ENCODE measurements at places on chromosomes 5 and 9.

DNA sequence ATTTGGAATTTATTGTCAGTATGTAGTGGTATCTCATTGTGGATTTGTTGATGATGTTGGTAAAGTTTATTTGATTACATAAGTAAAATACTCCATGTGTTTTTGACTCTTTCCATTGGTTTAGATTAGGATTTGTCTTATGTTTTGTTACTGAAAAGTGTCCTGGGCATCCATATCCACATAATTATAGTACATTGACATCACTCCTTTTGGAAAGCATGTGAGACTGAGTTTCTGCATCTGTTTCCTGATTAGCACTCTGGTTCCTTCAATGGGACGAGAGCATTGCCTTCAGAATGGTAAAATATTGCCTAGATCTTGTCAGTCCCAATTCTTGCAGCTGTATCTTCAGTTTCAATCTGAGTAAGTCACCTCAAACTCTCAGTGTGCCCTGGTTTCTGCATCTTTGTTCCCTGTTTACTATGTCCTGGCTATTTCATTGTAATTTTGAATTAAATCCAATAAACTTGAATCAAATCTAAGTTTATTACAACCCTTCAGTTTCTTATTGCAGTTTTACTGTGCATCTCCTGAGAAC lies 128.1 kb downstream of the FBXO38 start:
- no peak for DNase-seq

DNA sequence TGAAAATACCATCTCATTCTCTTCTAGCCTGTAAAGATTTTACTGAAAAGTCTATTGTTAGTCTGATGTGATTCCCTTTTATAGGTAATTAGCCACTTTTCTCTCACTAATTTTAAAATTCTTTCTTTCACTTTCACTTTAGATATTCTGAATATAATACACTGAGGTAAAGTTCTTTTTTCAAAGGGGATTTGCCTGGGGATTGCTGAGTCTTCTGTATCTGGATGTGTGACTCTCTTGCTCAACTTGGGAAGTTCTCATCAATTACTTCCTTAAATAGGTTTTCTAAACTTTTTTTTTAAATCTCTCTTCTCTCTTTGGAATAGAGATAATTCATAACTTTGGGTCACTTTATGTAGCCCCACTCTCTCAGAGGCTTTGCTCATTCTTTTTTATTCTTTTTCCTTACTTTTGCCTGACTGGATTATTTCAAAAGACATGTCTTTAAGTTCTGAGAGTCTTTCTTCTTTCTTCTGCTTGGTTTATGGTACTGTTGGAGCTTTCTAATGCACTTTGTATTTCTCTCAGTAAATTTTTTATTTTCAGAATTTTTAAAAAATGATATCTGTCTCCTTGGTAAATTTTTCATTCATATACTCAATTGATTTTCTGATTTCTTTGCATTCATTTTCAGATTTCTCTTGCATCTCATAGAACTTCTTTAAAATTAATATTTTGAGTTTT lies 55.9 kb upstream of the IL12B start:
- no peak for DNase-seq

DNA sequence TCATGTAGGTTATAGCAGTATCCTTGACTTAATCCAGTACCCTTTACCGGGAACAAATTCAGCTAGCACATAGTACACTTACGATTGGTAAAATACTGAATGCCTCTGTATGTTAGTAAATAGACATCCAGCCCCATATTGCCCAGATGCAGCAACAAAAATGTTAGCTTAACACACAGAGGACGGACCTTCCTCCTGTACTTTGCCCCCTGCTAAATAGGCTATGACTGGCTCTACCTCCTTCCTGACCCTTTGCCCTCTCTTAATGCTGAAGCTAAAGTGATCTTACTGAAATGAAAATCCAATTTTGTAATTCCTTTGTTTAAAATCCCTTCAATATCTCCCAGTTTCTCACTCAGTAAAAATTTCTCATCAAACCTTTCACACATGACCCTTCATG lies 183.1 kb downstream of the PARP8 start:
- no peak for DNase-seq

DNA sequence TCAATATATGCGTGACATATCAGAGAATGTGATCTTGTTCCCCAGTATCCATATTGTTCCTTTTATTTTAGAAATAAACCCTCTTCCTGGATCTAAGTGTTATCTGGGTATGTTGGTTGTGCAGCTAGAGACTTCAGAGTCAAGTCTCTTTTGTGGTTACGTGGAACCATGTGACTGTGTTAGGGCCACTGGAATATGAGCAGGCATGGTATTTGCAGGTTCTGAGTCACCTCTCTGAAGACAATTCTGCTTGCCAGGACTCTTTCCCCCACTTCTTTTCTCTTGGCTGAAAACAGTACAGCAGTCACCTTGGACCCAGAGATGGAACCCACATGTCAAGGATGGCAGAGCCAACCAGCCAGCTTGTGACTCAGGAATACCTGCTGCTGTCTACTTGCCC lies 59.7 kb downstream of the ATP10B start:
- no peak for DNase-seq

DNA sequence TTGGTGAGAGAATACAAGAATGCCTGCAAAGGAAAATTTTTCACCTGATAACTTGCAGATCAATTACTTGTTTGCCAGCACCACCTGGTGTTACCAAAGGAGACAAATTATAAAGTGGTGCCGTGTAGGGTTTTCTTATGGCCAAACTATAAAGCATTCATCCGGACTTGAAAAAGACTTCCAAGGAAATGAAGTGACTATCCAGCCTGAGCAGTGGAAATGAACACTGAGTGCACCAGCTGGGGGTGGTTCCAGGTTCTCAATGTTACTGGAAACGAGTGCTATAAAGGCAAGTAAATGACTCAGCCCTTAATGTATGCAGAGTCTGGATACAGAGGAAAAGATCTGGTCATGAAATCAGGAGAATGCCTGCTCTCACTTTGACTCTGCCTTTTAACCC lies 113.1 kb downstream of the DNAH5 start:
- DNase-seq: no peak

DNA sequence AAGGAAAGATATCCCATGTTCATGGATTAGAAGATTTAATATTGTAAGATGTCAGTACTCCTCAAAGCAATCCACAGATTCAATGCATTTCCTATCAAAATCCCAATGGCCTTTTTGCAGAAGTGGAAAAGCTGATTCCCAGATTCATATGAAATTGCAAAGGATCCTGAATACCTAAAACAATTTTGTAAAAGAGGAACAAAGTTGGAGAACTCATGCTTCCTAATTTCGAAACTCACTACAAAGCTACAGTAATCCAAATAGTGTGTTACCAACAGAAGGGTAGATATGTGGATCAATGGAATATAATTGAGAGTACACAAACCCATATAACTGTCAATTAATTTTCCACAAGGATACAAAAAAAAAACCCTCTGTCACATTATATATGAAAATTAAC lies 154.3 kb upstream of the ZNF618 start:
- no peak for DNase-seq

- DNase-seq: no peak
Measured at GRCh38 chr5:6350277-6351090, 27.9 kb downstream of the MED10 start.

GRCh38 chr9:135939351-135940265 lies 21.6 kb downstream of the UBAC1 start:
- DNase-seq: no peak

DNA sequence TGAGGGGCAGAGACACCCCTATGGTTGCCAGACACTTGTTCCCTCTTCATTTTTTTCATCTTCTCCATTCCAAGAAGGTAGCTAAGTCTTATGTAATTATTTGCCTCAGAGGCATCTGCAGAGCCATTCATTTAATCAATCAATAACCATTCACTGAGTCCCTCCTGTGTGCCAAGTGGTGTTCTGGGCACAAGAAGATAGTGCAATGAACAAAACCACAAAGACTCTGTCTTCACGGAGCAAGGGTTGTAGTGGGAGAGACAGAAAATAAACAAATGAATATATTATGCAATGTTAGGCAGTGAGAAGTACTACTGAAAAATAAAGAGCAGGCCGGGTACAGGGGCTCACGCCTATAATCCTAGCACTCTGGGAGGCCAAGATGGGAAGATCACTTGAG lies 41.4 kb upstream of the CTNNA1 start:
- DNase-seq: no peak

GRCh38 chr9:97969014-97969413 lies 14.1 kb upstream of the ANP32B start:
- DNase-seq: no peak

DNA sequence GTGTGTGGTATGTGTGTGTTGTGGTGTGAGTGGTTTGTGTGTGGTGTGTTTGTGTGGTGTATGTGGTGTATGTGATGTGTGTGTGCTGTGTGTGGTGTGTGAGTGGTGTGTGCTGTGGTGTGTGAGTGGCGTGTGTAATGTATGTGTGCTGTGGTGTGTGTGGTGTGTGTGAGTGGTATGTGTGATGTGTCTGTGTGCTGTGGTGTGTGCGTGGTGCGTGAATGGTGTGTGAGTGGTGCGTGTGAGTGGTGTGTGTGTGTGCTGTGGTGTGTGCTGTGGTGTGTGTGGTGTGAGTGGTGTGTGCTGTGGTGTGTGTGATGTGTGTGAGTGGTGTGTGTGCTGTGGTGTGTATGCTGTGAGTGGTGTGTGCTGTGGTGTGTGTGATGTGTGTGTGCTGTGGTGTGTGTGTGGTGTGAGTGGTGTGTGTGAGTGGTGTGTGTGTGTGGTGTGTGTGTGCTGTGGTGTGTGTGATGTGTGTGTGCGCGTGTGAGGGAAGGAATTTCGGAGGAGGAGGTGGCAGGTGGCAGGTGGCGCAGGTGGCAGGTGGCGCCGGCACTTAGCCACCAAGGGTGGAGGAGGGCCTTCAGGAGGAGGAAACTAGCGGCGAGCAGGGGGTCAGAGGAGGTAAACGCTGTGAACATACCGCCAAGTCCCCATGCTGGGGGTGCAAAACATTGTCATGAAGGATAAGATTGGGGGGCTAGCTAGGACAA lies 191.8 kb downstream of the MELK start:
- DNase-seq: no peak

DNA sequence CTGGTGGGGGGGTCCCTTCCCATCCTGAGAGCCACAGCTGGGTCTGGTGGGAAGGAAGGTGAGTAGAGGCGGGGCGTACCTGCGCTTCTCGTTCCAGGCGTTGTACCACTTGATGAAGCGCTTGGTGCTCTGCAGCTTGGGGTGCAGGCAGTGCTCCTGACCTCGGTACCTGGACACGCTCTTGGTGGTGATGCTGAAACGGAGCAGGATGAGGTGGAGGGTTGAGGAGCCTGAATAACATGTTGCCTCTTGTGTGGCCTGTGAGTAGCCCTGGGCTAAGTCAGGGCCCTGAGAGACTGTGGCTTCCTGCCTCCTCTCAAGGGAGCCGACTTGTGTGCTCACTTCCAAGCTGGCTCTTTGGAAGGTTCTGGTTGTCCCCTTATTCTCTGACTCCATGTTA lies 4.3 kb downstream of the CXCL14 start:
- DNase-seq: no peak

DNA sequence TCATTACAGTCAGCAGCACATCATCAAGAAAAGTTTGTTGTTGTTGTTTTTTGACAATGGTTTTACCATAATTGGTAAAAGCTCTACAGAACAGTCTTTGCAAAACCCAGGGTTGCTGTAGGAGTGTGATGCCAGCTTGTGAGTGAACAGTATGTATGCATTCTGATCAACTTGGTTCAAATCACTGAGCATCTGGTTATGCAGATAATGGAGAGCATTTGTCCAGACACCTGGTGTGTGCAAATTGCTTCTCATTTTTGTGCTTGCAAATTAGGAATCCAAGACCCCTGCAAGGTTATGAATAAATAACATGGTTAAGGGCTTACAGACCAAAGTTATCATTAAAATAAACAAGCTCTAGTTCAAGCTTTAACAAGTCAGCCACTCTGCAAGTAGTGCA lies 448.7 kb upstream of the ACTBL2 start:
- no peak for DNase-seq

DNA sequence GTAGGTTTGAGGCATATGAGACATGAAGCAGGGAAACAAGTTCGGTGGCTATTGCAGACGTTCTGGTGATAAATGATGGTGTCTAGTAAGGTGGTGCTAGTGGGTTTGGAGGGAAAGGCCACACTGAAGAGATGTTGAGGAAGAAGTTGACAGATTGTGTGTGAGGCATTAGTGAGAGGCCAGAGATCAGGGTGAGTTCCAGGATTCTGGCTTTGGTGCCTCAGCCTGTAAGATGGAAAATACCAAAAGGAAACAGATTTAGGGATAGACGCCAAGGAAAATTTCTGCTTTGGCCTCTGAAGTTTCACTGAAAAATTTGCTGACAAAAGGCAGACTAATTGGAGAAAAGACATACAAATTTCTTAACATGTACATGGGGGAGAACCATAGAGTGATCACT lies 6.4 kb upstream of the PAIP1 start:
- no peak for DNase-seq

DNA sequence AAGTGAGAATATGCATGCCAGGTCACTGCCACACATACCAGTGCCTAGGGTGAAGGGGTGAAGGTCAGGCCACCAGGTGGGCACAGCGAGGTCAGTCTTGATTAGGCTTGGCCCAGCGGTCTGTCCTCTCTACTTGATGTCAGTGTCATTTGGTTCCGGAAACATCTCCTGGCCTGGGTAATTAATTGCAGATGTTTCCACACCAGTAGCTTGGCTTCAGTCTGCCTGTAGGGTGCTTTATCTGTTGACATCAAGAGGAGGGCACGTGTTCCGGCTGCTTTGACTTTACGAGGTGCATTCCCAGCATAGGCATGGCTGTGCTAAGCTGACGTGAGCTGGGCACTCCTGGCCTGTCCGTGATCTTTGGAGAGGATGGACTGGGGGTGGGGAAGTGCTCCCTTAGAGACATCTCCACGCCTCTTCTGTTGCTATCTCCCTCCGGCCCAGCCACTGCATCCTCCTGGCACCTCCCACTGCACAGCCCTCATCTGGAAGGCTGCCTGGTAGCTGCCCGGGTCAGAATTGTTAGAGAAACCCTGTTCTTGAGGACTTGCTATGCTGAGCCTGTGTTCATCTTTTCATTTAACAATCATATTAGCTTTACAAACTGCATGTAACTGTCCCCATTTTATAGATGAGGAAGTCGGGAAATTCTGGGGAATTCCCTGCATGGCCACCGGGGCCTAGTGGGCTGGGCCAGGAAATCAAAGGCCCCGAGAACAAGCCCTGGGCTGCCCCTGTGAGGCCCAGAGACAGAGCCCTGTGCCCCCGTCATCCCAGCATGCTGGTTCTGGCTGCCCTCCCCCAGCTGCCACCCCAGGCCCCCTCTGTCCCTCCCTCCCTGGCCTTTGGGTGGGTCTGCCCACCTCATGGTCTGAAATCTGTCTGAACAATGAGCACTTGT lies 29.1 kb downstream of the JADE2 start:
- DNase-seq: no peak

DNA sequence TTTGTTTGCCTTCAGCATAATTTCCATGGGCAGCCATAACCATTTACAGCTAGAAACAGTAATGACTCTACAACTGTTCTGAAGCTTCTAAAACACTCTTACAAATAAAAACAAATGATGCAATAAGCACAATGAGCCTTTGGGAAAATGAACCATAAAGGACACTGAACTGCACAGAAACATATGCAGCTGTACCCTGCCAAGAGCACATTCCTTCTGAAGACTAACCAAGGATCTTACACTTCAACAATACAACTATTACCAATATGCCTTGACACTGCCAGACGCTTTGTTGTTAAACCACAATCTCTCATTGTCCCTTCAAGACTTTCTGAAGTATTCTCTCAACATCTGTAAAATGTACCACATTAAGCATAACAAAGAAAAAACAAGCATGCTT lies 104.2 kb upstream of the HMHB1 start:
- DNase-seq: no peak

GRCh38 chr9:129483415-129484351 lies 137.2 kb downstream of the C9orf50 start:
- DNase-seq: no peak

GRCh38 chr9:74742792-74743730 lies 144.7 kb downstream of the TRPM6 start:
- no peak for DNase-seq

GRCh38 chr5:131163276-131164119 lies 1.6 kb downstream of the HINT1 start:
- DNase-seq: no peak

Measured in stimulated activated CD8-positive, alpha-beta memory T cell treated with anti-CD3 and anti-CD28 coated beads, Interleukin-2, amount 100 ng/mL, for 1 hour (primary cell).